Midbrain (tissue), 1 donor: ENCODE measurements at places on chromosomes 3 and 15.

DNA sequence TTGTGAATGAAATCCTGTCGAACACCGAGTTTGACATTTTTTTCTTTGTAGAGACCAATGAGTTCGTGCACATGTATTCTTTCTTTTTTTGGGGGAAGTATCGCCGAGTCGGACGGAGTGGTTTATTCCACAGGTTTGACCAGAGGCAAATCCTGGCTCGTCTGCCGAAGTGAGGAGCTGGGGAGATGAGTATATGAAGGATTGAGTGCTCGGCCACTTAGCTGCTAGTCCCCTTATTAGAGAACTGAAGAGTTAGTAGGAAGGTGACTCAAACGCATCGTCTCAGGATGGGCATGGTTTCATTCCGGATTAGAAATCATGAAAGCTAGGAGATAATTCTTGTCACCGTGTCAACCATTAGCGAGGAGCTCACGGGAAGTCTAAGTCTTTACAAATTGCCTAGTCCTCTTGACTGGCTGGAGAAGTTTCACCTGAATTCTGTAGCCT is 154.7 kb upstream of the GOLIM4 start:
- no peak for DNase-seq

DNA sequence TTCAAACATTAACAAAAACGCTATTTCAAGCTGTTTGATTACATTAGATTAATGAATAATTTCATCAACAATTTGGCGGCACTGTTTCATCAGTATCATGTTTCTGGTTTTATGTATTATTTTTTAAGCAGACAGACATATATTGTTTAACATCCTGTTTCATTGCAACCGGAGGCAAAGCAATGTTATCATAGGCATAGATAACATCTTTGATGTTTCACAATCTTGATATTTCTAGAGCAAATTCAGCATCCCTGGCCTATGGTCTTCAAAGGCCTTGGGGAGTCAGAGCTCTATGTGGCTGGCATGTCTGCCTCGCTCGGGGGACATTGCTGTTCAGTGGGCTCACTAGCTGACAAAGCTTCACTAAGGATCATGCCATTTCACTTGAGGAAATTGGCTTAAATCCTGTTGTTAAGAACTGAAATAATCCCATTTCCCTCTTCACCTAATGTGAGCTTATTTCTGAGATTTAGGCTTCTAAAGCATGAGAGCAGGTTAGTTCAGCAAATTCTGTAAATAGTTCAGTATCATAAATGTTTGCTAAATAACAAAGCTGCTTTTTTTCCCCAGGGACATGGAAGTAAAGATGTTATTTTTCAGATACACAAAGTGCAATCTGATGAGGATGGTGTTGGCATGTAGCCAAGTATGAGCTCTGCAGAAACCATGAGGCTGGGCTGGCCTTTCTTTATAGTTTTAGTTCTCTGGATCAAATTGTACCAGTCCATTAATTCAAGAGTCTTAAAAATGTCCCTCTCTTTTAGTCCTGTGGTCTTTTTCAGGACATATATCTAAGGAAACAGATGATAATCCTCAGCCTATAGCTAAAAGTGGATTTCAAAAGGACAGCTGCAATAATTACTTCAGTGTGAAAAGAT is 941.4 kb downstream of the PLOD2 start:
- DNase-seq: no peak

DNA sequence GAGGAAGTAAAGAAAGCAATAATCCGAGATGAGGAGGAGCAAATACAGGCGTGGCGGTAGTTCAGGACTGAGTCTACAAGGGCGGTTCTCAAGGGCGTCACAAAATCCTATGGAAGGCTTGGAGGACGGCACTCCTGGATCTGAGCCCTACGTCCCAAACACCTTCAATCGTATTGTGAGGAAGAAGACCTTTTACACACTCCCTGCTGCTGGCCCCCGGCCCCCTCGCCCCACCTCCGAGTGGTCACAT is 747 bp downstream of the PLD1 start:
- DNase-seq: no peak

DNA sequence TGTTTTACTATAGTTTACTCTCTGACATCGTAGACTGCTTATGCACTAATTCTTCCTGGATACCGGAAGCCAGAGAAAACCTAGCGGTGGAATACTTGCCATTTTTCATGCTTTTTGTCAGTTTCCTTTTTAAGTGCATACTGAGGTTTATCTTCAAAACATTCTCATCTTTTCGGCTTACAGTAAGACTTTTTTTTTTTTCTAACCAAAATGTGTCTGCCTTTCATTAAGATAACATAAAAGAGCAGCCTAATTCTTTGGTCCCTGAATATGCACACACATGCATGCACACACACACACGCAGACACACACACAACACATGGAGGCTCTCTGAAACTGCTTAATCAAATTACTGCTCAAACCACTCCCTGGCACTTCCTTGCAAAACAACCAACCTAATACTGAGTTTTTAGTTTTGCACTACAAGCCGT is 1.3 kb downstream of the ZNF445 start:
- DNase-seq: no peak

GRCh38 chr3:187855131-187855530 is 109.9 kb upstream of the BCL6 start:
- DNase-seq: no peak

- DNase-seq: no peak
Observed at GRCh38 chr3:149634573-149634972, 23.3 kb downstream of the WWTR1 start.

GRCh38 chr3:15207836-15208504 is 1.9 kb downstream of the CAPN7 start:
- no peak for DNase-seq

GRCh38 chr3:189142527-189142926 is 29.2 kb upstream of the TPRG1 start:
- no peak for DNase-seq

- peak; percentile 79 for DNase-seq
Observed at GRCh38 chr15:40320931-40321371, 2.5 kb upstream of the INAFM2 start.

DNA sequence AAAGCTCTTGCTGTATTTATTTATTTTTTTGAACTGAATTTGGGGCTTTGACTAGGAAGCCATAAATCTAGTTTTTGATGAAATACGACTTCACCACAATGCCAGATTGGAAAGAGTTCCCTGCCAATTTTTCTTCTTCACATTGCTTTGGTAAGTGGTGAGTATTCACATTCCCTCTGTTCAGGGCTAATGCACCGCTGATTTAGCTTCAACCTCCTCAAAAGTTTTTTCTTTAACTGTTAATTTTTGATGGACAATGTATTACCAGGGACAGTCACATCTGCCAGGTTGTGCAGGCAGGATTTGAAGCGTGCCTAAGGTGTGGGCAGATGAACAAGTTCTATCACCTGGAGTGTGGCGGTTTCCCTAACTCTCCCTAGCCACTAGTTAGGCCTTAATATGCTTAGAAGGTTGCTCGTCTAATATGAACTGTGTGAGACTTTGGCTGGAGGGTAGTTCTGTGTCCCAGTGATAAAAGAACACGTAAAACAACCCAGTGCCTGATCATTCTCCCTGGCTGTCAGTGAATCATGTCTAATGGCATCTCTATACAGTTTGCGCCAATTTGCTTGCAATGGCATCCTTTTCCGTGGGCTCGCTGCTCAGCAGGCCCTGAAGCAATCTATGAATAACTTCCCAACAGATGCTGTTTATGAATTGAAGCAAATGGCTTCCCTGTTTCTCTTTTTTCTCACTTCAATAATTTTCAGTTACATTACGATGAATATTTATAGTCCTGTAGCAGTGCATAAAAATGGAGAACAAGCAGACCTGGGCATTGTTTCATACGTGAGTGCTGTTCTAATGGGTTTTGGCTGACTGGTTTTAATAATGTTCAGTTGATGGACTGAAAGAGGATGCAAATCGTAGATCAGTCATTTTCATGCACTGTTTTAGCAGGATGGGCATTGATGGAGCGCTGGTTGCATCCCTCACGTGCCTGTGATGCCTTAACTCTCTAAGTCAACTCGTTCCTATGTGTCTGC is 243.2 kb upstream of the SUCLG2 start:
- no peak for DNase-seq

GRCh38 chr15:74174958-74175253 is 1.4 kb downstream of the ISLR start:
- DNase-seq: no peak

DNA sequence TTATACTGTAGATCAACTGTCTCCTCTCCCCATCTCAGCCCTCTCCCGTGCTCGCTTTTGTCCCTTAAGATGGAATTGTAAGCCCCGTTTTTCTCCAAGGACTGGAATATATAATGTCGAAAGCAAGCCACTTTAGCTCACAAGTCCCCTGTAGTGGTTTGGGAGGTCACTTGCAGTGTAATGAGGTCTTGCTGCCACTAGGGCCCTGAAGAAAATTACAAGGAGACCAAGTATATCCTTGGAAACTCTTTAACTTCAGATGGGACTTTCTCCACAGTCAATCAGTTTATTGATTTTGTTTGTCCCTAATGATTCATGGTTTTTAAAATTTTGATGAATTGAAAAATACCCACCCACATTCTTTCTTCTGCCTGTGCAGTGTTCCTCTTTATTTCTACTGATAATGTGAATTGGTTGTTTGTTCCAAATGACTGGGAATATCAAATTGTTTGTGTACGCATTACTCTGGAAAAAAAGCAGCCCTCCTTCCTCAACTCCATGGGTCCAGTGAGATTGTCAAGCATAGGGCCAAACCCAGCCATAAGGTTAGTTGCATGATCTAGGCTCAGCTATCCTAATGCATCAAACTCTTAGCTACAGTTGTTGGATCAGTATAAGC is 294.8 kb downstream of the MCTP2 start:
- DNase-seq: no peak

DNA sequence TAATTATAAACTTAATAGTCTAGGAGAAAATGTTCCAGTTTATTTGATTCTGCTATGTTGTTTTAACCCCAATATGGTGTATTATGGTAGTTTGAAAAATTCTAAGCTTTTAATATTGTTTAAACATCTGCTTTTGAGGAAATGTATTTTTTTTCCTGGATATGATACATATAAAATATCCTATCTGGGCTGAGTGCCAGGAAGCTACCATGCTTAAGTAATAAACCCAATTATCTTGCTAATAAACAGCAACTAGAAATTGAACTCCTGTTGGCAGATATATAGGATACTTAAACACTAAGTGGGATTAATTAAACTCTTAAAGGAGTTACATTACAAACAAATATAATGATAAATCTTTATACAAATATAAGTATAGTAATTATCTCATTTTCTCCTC is 293.7 kb upstream of the GRM7 start:
- DNase-seq: no peak

GRCh38 chr15:94480289-94480834 is 249.0 kb downstream of the MCTP2 start:
- DNase-seq: no peak

- DNase-seq: peak; percentile 61
Observed at GRCh38 chr3:89107461-89108290, at the start of gene EPHA3. EPHA3 (plus strand) TSS chr3:89107621; CDS start chr3:89107749, 128 bp downstream.

GRCh38 chr3:68136411-68136810 is 482.0 kb upstream of the SUCLG2 start:
- DNase-seq: no peak

- DNase-seq: no peak
Observed at GRCh38 chr3:170007031-170007663, 30.6 kb upstream of the GPR160 start.
